Dorsolateral prefrontal cortex (tissue), 122 donors: ENCODE measurements at places on chromosomes 1 and 21.

DNA sequence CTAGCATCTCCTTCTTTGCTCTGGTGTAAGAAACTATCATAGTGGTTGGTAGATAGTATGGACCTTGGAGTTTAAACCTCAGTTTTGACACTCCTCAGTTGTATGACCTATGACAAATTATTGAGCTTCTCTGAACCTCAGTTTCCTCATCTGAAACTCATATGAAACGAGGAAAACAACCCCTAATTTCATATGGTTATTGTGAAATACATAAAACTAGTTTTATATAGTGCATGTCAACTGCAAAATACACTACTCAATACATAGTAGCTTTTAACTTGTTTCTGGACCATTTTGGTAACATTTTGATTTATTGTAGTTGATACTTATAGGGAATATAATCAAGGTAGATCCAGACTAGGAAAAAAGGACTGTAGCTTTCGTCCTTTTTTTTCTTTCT lies 32.9 kb downstream of the CLIC4 start:
- DNase-seq = no peak

DNA sequence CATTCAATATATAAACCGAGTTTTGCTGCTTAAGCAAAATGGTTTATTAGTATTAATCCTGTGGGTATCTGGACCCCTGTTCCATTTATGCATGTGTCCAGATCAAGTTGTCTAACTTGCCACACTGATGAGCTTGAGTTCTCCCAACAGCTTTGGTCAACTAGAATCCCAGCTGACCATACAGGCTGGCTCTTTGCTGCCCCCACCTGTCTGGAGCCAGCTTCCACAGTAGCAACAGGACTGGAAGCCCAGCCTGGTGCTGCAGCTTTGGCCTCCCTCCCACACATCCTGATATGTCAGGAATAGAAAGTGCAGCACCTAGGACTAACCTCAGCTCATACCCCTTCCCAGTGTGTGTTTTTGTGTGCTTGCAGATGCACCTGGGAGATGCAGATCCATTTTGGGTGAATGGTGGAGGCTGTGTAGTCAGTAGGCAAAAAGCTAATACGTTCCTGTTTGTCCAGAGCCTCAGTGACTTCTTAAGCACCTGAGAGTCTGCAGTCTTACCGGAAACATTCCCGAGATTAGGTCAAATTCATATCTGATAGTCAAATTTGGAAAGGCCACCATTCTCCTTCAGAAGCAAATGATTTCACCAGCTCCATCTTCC lies 40.9 kb upstream of the BEND5 start:
- DNase-seq = peak; percentile 61

- DNase-seq = no peak
Observed at GRCh38 chr21:27269644-27270043, 302.8 kb upstream of the ADAMTS5 start.

DNA sequence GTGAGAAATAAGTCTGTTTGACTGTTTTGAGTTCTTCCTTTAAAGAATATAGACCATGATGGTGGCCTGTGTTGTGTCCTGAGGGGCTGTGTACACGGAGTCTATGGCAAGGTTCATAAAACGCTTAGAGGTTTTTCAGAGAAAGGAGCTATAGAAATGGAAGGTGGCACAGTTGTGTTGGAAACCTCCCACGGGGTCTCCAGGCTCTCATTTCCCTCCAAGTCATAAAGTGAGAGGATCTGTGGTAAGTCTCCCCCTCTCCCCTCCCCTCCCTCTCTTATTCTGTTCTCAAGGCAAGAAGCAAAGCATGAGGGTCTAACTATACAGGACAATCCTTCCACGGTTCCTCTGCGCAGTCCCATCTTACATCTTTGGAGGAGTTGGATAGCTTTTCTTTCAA lies 139.2 kb downstream of the KIF26B start:
- no peak for DNase-seq

GRCh38 chr1:56908619-56909221 lies 54.1 kb downstream of the C8A start:
- DNase-seq = no peak

DNA sequence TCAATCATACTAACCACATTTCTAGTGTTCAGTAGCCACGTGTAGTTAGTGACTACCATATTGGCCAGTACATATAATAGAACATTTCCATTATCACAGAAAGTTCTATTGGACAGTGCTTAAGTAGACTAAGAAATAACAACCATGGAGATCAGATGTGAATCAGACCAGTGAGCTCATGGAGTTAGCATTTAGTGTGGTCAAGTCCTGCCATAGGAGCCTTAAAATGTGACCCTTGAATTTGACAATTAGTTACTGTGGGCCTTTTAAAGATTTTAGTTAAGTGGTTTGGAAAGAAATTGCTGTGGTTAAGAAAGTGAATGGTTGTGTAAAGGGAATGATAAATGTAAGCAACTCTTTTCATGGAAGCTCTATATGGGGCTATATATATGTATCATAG lies 123.4 kb downstream of the POU2F1 start:
- DNase-seq = no peak

DNA sequence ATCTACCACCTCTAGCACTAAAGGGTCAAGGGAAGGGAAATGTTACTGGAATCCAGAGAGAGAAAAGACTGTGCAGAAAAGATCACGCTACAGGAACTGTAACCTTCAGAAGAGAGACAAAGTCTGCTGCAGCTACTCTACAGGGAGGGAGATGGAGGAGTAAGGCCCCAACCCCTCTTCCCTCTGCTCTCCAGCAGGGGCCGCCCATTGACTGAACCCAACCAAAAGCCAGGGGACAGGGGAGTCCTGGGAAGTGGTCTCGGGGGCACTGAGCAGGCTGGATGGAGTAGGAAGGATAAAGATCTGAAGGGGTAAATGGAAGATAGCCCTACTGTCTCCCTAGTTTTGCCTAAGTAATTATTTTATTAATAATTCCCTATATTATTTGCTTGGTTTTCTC lies 72.8 kb upstream of the NR5A2 start:
- no peak for DNase-seq
